ENCODE measurements at places on chromosomes 3 and 15. TPM values are rescaled to one million over a fixed set of nuclear protein-coding genes. Genes with fewer than 3 reads are reported as not detected.

The IQCH gene
- 7.0 TPM for total RNA-seq

The CYP1A2 gene
- not detected for total RNA-seq

The SI gene
- not detected for total RNA-seq

The MASP1 gene
- total RNA-seq: 56.8 TPM

The CGNL1 gene
- total RNA-seq: 1.5 TPM

The ETV5 gene
- total RNA-seq: 59.5 TPM

The TEX55 gene
- not detected for total RNA-seq

The FILIP1L gene
- 15.8 TPM for total RNA-seq

The GRK7 gene
- under 0.01 TPM for total RNA-seq

The RBP2 gene
- not detected for total RNA-seq

The CADPS gene
- total RNA-seq: 11.9 TPM

The NPAP1 gene
- total RNA-seq: not detected

The LDHAL6B gene
- total RNA-seq: not detected

The GOLGA6L25 gene
- not detected for total RNA-seq

The CHRNA3 gene
- total RNA-seq: not detected

The GOLGA8J gene
- 0.11 TPM for total RNA-seq

The CCDC12 gene
- 30.6 TPM for total RNA-seq

The HIGD1A gene
- total RNA-seq: 241 TPM

The SLC15A2 gene
- 0.11 TPM for total RNA-seq

The LRRC34 gene
- total RNA-seq: 11.1 TPM

The ANKUB1 gene
- not detected for total RNA-seq

The C2CD4B gene
- total RNA-seq: 0.25 TPM

The CDC25A gene
- total RNA-seq: 15.9 TPM

The STAB1 gene
- total RNA-seq: 0.62 TPM

The SNRPA1 gene
- 36.4 TPM for total RNA-seq
